ENCODE measurements at places on chromosomes 1 and 21.

DNA sequence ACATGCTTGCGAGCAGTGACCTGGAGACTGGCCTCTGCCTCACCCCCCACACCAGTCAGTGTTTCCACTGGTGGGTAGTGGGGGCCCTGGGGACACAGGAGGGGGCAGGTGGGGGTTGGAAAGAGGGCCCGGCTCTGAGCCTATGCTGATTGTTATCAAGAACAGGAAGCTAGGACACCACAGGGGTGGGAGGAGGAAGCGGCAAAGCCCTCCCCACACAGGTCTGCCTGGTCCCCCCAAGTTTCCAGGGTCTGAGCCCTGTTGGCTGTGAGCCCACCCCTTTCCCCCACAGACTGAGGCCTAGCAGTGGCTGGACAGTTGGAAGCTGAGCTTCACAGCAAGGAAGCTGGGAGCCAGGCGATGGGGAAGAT lies 1.6 kb upstream of the PTPN7 start:
- no peak for DNase-seq

DNA sequence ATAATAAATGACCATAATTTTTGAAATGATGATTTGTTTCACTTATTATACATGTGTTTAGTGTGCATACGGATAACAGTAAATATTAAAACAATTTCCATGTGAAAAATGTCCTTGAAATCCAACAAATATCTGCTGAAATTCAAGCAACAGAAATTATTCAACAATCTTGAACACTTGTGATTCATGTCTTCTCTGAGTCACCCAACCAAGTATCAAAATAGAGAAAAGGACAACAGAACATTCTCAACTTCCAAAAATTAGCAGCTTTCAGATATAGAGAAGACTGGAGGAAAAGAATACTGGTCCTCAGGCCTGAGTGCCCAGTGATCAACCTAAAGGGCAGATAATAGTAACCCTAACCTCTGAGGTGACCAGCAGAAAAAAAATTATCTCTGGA lies 90.8 kb downstream of the VAV3 start:
- no peak for DNase-seq

GRCh38 chr21:29149808-29150425 lies 19.5 kb downstream of the MAP3K7CL start:
- DNase-seq: no peak

- no peak for DNase-seq
Measured at GRCh38 chr1:228989992-228990827, 254.9 kb downstream of the RHOU start.

DNA sequence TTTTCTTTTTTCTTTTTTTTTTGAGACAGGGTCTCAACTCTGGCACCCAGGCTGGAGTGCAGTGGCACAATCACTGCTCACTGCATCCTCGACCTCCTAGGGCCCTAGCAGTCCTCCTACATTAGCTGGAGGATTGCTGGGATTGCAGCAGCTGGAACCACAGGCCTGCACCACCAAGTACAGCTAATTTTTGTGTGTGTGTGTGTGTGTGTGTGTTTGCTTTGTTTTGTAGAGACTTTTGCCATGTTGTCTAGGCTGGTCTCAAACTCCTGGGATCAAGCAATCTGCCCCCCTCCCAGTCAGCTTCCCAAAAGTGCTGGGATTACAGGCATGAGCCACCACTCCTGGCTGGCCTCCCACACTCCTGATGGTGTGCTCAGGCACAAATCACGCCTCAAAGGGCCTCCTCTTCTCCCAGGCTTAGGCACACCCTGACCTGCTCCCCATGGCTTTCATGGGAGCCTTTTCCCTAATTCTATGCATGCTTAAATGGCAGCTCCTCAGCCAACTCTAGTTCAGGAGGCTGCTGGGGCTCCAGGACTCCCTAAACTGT lies 9.4 kb downstream of the FAM229A start:
- DNase-seq: no peak

DNA sequence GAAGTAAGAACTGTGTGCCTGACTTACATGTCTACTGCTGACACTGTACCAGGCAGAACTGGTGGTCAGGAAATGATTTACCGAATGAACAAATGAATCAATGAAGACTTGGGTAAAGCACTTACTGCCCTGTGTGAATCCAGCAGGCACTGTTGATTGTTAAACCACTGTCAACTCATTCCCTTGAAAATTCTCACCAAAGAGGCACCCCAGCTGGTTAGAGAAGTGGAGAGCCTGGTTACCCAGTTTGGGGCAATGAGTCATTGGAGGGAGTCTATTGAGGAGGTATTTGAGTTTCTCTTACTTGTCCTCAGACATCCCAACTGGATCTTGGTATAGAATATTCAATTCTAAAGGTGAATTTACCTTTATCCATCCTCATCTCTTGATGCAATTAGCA lies 34.2 kb downstream of the JUN start:
- DNase-seq: no peak

GRCh38 chr1:201175820-201176500 lies 14.7 kb upstream of the IGFN1 start:
- DNase-seq: no peak

Data from CD4-positive, alpha-beta memory T cell (primary cell).